ENCODE measurements at places on chromosomes 7 and 10. TPM values are rescaled to one million over a fixed set of nuclear protein-coding genes. Genes with fewer than 3 reads are reported as not detected.

The BTBD16 gene
- total RNA-seq: not detected

The SMKR1 gene
- 0.09 TPM for total RNA-seq

The MAP3K8 gene
- 16.1 TPM for total RNA-seq

The ANXA8L1 gene
- total RNA-seq: not detected

The GPR158 gene
- total RNA-seq: 0.18 TPM

The OR6V1 gene
- total RNA-seq: not detected

The ASB4 gene
- under 0.01 TPM for total RNA-seq

The TDRD1 gene
- 0.83 TPM for total RNA-seq

The ZPBP gene
- total RNA-seq: not detected

The C7orf33 gene
- not detected for total RNA-seq

The SPDYE6 gene
- total RNA-seq: not detected

The MALRD1 gene
- 1.00 TPM for total RNA-seq

The ANKRD61 gene
- total RNA-seq: not detected

The ITGA8 gene
- total RNA-seq: 1.3 TPM

The SPOCK2 gene
- total RNA-seq: 0.43 TPM

The SLC26A5 gene
- not detected for total RNA-seq

The TMEM72 gene
- not detected for total RNA-seq

The MYO3A gene
- total RNA-seq: not detected

The AZGP1 gene
- 0.09 TPM for total RNA-seq

The DGKI gene
- total RNA-seq: 4.0 TPM

The OR2A5 gene
- total RNA-seq: not detected

The GPAM gene
- total RNA-seq: 21.8 TPM

The GIMAP2 gene
- 0.55 TPM for total RNA-seq

Data from smooth muscle cell of bladder (primary cell).